ENCODE measurements at places on chromosomes 2 and 18. TPM values are rescaled to one million over a fixed set of nuclear protein-coding genes. Genes with fewer than 3 reads are reported as not detected.

DNA sequence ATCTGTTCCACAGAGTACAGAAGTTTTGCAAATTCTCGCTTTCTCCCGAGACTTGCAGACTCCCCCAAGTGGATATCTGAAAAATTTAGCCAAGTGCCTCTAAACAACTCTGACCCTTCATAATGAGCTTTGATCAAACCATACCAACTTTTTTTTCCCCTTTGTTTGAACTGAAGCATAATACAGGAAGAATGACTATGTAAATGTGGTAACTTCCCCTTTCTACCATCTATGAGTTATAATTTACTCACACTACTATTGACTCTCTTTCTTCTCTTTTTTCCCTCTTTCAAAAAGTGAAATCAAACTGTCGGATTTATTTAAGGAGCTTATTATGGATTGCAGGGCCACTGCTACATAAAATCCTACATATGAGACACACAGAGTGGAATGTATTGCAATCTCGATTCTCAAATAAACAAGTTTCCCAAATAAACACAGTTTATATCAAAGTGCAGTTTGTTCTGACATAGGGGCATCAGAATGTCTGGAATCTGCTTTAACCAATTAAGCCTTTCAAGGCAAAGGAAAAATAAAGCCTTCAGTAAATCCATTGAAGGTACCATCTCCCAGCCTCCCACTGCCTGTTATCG is 1.4 kb upstream of the ZNF804A start:
- DNase-seq: no peak

GRCh38 chr2:136664713-136665405 is 100.5 kb upstream of the THSD7B start:
- DNase-seq: no peak

The HRH4 gene
- not detected for total RNA-seq

The MC4R gene
- total RNA-seq: not detected

DNA sequence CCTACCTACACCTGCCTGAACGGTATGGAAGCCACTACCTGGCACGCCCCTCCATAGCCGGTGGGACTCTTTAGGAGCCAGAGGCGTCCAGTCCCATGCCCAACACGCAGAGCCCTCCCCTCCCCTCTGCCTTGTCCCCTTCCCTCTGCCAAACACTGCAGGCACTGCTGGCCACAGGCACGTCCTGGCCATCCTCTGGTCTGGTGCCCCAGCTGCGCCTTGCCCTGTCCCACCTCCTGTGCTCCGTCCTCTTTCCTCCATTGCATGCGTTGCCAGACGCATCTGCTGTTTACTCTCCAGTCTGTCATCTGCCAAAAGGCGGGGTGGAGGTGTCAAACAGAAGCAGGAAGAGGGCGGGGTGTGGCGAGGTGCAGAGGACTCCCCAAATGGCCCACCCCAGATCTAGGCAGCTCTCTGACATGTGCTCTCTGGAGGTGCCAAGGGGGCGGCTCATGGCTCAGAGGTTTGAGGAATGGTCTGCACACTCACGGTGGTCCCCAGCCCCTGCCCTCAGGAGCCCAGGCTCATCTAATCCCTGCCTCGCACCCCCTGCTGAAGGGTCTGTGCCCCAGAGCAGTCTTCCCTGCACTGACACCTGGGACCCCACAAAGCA is 45.1 kb downstream of the HS6ST1 start:
- DNase-seq: no peak

DNA sequence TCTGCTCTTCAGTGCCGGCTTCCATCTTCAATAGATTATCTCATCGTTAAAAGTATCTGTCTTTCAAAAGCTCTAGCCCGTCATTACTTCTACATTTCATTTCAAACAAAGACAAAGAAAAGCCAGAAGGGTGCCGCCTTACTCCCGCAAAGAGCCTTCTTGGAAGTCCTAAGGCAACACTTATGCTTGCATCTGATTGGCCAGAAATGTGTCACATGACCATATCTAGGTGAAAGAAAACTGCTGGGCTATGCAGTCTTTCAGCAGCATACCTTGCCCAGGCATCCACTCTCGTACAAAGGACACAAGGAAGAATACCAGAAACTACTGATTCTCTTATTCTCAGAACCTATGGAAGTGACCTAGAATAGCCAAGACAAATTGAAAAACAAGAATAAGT is 217.1 kb upstream of the SLC35G4 start:
- DNase-seq: no peak

DNA sequence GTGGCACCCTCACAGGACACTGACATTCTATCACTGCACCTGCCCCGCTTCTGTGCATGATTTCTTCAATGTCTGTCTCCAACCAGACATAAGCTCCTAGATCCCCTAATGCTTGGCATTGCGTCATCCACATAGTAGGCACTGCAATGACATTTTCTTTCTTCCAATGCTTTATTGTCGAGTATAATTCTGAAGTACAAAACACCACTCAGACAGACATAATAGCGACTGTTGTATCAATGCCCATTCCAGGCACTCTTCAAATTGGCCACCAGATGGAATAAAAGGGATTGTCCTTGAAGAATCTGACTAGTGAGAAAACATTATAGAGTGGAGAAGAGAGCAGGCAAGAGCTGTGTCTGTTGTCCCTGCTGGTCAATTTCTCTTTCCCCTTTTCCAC is 89.0 kb downstream of the LPIN1 start:
- no peak for DNase-seq

The RPL31 gene
- 1,244 TPM for total RNA-seq

The RBM44 gene
- 0.38 TPM for total RNA-seq

- DNase-seq: no peak
Observed at GRCh38 chr18:2502880-2503279, 68.4 kb downstream of the METTL4 start.

DNA sequence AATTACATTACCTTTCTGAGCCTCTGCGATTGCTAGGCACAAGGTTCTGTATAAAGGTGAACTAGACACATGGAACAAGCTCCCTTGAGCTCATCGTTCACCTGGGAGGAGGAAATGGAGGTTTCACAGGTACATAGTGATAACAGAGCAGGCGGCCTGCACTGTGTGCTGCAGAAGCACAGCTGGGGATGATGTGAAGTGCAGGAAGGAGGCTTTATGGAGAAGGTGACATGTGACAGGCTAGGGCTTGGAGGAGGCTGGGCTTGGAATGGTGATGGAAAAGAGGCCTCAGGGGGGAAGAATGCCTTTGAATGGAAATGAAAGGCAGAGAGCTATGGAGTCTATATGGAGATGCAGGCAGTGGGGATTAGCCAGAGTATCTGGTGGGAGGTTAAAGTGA is 22.9 kb downstream of the MARCHF4 start:
- DNase-seq: no peak

The SDC1 gene
- total RNA-seq: 729 TPM

- DNase-seq: no peak
Observed at GRCh38 chr2:53729143-53729762, 38.4 kb upstream of the CHAC2 start.

GRCh38 chr2:112254466-112255240 is at the start of gene ZC3H8:
Gene ZC3H8 (minus strand): TSS chr2:112255042. CDS start chr2:112254981, 61 bp downstream.
- peak; percentile 98 for DNase-seq

GRCh38 chr18:69282371-69282770 is 118.3 kb upstream of the DOK6 start:
- no peak for DNase-seq

DNA sequence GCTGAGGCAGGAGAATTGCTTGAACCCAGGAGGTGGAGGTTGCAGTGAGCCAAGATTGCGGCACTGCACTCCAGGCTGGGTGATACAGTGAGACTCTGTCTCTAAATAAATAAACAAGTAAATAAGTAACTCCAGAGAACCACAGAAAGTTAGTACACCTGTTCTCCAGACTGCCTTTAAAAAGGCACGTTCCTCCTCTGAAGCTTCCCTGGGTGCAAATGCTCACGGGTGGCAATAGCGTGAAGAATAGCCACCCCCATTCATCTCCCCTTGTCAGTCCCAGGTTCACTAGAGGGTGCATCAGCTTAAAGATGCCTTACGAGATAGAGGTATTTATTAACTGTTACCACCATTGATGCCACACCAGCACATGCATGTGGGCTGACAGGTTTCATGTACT is 64.3 kb upstream of the RTN4 start:
- DNase-seq: peak; percentile 15

GRCh38 chr2:203709416-203710040 is 3.1 kb downstream of the CD28 start:
- no peak for DNase-seq

The CYTIP gene
- 8.3 TPM for total RNA-seq

- DNase-seq: no peak
Observed at GRCh38 chr2:216860426-216861137, 718 bp upstream of the TNP1 start.

The CRYGD gene
- total RNA-seq: not detected

DNA sequence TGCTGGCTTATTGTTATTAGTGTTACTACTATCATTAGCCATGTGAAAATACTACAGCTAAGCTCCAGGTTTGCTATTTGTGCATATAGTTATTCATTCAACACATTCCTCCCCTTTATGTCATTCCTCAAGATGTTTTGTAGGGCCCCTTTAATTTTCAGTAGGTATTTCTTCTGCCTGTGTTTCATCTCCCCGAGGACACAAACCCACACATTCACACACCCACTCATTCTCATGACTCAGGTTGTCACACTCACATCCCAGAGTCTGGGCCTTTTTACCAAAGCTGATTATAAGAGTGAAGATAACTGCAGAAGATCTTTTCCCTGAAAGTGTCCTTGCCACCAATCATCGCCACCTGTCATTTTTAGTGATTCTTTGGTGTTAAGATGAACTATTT is 68.6 kb upstream of the SPOPL start:
- no peak for DNase-seq

The TBR1 gene
- not detected for total RNA-seq

The CDK15 gene
- total RNA-seq: 0.30 TPM

GRCh38 chr2:205994344-205994743 is 91.6 kb downstream of the INO80D start:
- DNase-seq: no peak

DNA sequence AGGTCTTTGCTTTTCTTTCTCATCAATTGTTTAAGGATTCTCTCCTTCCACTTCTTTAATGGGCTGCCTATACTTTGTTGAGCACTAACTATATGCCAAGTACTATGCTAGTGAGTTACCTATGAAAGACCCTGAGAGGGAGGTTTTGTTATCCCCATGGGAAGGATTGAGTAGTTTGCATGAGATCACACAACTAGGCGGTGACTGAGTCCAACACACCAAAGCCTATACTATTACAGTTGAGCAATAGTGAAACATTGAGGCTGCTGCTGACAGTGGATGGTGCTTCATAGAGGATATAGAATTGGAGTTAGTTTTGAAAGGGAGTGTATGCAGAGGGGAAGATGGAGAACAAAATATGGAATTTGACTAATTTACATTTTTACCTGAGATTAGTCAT is 15.8 kb downstream of the NABP1 start:
- DNase-seq: no peak

- no peak for DNase-seq
Observed at GRCh38 chr18:74420481-74420880, 36.6 kb downstream of the DIPK1C start.

The WDR43 gene
- 40.8 TPM for total RNA-seq

The CYRIA gene
- total RNA-seq: 1.3 TPM

GRCh38 chr18:6326566-6326965 is 88.1 kb downstream of the L3MBTL4 start:
- no peak for DNase-seq

DNA sequence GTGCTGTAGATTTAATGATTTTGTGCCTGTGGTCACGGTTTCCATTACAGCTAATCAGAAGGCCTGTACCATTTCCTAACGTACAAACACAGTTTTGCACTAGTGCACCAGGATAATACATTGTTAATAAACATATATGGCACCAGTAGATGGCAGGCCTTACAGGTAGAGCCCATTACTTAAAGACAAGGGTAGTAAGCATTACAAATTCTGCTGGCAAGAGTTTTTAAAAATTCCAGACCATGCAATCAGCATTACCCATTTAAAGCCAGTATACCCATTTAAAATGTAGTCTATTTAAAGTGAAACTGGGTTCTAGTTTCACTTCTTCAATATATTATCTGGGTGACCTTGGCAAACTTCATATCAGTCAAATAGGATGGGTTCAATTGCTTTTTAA is 224.2 kb downstream of the NUP35 start:
- no peak for DNase-seq

- DNase-seq: no peak
Observed at GRCh38 chr2:241901500-241902351, 32.2 kb downstream of the RTP5 start.

The MC5R gene
- total RNA-seq: not detected

DNA sequence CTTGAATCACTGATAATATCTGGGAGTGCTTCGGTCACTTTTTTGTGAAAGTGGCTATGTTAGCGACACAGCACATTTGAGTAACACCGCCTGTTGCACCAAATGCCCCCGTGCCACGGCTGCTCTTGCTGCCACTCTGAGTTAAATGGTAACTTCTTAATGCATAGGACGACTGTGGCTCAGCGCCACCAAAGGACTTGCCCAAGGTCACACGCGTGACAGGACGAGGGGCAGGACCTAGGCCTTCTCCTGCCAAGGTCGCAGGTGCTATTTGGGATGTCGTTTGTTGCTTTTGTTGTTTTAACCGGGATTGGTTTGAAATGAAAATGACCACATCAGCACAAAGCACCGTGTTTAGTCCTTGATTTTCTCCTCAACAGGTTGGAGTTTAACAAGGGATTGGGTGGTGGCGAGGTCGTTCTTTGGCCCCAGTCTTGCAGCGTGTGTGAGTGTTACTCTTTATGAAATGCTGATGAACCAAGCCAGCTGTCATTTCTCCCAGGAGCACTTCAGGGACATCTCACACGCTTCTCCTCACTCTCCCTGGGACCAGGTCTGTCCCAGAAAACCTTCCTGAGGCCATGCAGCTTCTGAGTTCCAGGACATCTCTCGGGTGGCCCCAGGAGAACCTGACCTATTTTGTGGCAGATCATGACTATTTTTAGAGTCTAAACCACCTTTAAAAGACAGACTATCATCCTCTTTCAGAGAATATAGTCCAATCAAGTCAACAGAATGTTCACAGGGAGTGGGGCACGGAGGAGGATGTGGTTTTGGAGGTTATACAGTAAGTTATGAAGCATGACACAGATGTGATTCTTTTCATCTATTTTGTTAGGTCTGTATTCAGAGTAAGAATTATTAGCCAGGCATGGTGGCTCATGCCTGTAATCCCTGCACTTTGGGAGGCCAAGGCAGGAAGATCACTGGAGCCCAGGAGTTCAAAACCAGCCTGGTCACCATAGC is 49.9 kb downstream of the MTCL1 start:
- no peak for DNase-seq

The PSMA8 gene
- total RNA-seq: not detected

- peak; percentile 39 for DNase-seq
Observed at GRCh38 chr2:26988058-26988860, 17.8 kb downstream of the MAPRE3 start.

- DNase-seq: no peak
Observed at GRCh38 chr2:61949714-61950560, 44.5 kb downstream of the COMMD1 start.

The ZNF396 gene
- 2.1 TPM for total RNA-seq

- no peak for DNase-seq
Observed at GRCh38 chr2:237500681-237501424, 13.8 kb downstream of the MLPH start.
